ENCODE measurements at places on chromosomes 5 and 9.

- no peak for DNase-seq
Measured at GRCh38 chr5:178442405-178443257, 147.6 kb downstream of the COL23A1 start.

DNA sequence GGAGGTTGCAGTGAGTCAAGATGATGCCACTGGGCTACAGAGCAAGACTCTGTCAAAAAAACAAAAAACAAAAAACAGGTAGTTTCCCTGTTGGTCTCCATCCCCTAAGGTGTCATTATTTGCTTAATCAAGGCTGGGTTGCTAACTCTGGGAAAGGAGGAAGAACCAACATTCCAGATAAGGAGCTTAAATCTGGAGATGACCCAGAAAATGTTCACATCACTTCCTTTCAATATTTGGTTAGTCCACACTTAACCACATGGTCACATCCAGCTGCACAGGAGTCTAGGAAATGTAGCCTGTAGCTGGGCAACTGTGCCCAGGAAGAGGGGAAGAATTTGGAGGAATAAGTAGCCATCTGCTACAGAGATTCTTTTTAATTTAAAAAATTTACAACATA is 25.9 kb upstream of the MEGF9 start:
- DNase-seq = no peak

DNA sequence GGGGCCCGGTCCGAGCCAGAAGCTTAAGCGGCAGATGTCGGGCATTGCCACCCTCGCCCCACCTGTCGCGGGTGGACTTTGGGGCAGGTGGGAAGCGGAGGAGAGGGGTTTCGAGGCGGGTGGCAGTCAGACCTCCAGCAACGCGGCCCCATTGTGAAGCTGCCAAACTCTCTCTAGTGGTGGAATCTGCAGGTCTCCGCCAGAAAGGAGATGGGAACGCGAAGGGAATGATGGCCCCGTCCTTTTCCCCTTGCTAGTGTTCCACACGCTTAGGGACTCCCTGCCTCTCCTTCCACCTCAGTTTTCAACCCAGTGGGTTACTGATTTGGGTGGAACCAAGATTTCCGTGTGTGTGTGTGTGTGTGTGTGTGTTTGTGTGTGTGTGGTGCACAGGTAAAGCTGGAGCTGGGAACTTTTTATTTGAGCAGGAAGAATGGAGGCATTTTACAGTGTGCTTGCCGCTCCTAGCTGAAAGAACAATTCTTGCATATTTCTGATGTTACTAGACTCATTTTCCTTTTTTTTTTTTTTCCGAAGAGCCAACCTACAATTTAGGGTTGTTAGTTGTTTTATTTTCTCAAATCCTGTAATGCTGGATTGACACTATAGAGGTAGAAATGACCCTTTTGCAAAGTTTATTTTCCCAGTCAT is 1.3 kb downstream of the MACIR start:
- no peak for DNase-seq

GRCh38 chr5:175457466-175457865 is 13.5 kb upstream of the DRD1 start:
- peak; percentile 75 for DNase-seq

GRCh38 chr5:36054647-36055046 is 12.0 kb downstream of the UGT3A2 start:
- DNase-seq = no peak

GRCh38 chr5:162372256-162372655 is 304.7 kb downstream of the GABRG2 start:
- DNase-seq = no peak

- no peak for DNase-seq
Measured at GRCh38 chr5:79745255-79745654, 55.6 kb downstream of the CMYA5 start.

DNA sequence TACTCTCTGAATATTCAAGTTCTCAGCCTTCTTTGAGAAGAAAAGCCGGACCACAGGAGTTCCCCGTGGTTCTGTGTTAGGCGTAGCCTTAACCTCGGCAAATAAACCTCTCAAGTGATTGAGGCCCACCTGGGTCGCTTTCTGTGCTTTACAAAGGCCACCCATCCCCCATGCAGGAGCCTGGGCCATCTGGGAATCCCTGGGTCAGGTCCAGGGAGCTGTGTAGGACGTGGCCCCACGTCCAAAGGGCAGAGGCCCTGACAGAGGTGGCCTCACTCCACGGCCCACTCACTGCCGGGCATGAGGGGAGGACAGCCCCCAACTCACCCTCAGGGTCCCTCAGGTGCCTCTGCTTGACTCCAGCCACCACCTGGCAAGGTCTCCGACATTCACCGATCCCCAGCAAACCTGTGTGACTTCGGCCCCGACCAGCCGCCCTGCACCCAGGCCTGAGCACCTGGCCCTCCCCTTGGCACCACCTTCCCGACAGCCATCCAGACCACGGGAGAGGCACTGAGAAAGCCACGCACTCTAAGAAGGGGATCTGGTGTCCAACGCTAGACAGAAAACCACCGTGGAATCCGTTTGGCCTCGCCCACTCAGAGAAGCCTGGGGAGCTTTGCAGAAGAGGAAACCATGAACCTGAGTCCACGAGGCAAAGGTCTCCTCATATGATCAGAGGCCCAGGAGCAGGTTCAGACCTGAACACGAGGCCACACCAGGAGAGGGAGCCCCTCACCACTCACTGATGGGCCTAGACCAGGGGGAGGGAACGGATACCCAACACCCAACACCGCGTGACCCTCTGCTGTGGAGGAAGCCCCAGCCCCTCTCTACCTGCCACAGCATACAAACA is 4.5 kb downstream of the SLC12A7 start:
- no peak for DNase-seq

DNA sequence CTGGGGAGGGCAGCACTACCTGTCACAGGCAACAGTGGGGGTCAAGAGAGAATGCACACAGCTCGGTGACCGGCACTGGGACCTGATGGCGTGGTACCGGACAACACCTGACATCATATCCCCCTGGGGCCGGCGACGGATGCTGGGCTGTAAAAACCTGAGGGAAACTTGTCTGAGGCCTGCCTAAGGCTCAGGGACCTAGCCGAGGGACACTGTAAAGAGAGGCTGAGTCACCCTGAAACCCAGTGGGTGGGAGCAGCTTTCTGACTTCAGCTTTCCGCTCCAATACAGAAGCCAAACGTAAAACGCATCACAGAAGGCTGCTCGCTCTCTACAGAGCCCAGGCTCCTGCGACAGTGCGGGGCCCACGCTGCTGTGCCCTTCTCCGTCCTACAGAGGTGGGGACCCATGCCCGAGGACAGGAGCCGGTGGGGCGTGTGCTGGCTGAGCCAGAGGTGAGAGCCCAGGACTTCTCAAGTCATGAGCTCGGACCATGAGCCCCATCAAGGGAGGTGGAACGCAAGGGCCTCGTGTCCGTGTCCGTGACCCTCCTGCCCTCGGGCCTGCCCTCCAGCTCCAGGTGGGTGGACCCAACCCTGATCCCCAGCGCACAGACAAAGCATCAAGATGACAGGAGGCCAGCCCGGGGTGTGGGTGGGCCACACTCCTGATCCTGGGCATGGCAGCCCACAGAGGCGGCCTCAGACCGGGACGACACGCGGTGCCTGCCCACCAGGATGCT is 5.3 kb downstream of the RALGDS start:
- DNase-seq = peak; percentile 90

DNA sequence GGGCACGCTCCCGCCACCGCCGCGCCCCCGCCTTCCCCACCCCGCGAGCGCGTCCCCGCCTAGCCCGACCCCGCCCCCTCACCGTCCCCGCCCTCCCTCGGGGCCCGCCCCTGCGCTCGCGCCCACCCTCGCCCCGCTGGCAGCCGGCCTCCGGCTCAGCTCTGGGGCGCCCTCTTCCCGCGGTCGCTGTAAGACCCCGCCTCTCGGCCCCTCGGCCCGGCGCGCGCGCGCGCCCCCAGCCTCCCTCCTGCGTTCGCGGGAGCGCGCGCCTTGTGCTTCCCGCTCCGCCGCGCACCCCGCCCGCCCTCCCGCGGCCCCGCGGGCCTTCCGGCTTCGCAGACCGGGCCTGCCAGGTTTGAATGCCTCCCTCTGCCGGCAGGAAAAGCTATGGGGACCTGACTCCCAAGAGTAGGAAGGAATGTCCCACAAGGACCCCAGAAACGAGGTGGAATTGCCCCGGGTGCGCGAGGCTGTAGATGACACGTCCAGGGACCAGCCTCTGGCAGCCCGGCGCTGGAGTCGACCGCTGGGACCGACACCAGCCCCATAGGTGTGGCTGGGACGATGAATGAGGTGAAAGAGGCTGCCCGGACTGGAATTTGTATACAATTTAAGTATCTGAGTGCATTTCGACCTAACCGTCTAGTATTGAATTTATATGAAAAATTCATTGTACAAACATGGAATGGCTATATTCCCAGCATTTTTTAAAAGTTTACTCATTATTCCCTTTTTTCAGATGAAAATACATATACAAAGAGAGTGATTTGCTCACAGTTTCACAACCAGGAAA is 416 bp upstream of the PTBP3 start:
- peak; percentile 96 for DNase-seq

DNA sequence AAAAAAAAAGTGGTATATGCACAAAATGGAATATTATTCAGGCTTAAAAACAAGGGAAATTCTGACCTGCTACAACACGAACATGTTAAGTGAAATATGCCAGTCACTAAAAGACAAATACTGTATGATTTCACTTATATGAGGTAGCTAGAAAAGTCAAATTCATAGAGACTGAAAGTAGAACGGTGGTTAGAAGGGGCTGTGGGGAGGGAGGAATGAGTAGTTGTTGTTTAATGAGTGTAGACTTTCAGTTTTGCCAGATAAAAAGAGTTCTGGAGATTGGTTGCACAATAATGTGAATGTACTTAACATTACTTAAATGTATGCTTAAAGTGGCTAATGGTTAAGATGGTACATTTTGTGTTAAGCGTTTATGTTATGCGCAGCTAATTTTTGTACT is 79.5 kb upstream of the IL12B start:
- peak; percentile 84 for DNase-seq

DNA sequence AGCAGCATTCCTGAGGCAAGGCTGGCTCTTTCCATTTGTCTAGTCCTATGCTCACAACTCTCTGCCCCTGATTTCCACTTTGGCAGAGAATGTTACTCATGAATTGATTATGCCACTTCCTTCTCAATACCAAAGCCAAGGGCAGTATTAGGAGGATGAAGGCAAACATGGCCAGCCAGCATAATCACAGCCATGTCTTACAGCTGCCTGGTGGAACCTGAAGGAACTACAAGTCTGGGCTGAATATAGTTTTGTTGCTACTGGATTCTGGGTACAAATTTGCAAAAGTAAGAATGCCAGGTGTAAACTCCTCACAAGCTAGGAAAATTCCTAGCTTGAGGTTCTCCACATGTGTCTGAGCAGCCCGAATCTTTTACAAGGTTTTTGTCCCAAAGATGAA is 4.2 kb downstream of the SIL1 start:
- DNase-seq = peak; percentile 19

- peak; percentile 22 for DNase-seq
Measured at GRCh38 chr9:130689937-130690700, 3.5 kb upstream of the EXOSC2 start.

GRCh38 chr9:121892706-121893105 is 200.4 kb downstream of the TTLL11 start:
- DNase-seq = no peak

DNA sequence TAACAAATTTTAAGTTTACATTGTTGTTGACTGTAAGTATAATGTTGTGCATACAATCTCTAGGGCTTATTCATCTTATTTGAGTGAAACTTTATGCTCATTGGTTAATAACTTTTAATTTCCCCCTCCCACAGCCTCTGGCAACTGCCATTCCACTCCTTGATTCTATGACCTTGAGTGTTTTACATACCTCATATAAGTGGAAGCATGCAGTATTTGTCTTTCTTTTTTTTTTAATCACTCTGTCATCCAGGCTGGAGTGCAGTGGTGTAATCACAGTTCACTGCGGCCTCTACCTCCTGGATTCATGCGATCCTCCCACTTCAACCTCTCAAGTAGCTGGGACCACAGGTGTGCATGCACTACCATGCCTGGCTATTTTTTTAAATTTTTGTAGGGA is 83.9 kb downstream of the KCTD16 start:
- DNase-seq = no peak

GRCh38 chr9:127913682-127914081 is 3.2 kb downstream of the ST6GALNAC4 start:
- no peak for DNase-seq

DNA sequence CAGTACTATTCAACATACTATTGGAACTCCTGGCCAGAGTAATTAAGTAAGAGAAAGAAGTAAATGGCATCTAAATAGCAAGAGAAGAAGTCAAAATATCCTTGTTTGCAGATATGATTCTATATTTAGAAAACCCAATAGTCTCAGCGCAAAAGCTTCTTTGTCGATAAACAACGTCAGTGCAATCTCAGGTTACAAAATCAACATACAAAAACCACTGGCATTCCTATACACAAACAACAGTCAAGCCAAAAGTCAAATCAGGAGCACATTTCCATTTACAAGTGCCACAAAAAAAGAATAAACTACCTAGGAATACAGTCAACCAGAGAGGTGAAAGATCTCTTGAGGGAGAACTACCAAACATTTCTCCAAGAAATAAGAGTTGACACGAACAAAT is 1901.9 kb upstream of the ACO1 start:
- no peak for DNase-seq

- DNase-seq = peak; percentile 91
Measured at GRCh38 chr9:3385871-3386270, 139.9 kb downstream of the RFX3 start.

GRCh38 chr9:127105805-127106465 is 16.5 kb downstream of the ANGPTL2 start:
- no peak for DNase-seq

Data from activated CD4-positive, alpha-beta T cell treated with anti-CD3 and anti-CD28 coated beads, Interleukin-10, Interleukin-2, amounts not matched to agents 100 ng/mL and 50 ng/mL, durations not matched to agents 16 hours and 8 hours (primary cell).